Cardiac ventricle fibroblast (primary cell): ENCODE measurements at places on chromosomes 2 and 18. TPM values are rescaled to one million over a fixed set of nuclear protein-coding genes. Genes with fewer than 3 reads are reported as not detected.

Gene LONRF2
- total RNA-seq, result 0.24 and 0.44 TPM in 2 replicates

Gene NR4A2
- total RNA-seq, result 0.19 and 1.6 TPM in 2 replicates

Gene CYP27A1
- 15.7 and 15.9 TPM in 2 replicates for total RNA-seq

Gene RNF103
- 22.5 and 24.0 TPM in 2 replicates for total RNA-seq

Gene PLEKHH2
- 1.8 TPM in 2 replicates for total RNA-seq
